ENCODE measurements at places on chromosomes 7 and 10.

GRCh38 chr10:133341983-133342382 lies 5.2 kb upstream of the PRAP1 start:
- no peak for DNase-seq
- H3K4me3 ChIP-seq = no peak overlapping the region
- H3K27me3 ChIP-seq = peaks cover 8% of the 10 kb centered on the region
- no peaks in the 10 kb centered on the region for H3K4me1 ChIP-seq
- H3K36me3 ChIP-seq = no peaks in the 10 kb centered on the region
- no peak overlapping the region for H3K27ac ChIP-seq

DNA sequence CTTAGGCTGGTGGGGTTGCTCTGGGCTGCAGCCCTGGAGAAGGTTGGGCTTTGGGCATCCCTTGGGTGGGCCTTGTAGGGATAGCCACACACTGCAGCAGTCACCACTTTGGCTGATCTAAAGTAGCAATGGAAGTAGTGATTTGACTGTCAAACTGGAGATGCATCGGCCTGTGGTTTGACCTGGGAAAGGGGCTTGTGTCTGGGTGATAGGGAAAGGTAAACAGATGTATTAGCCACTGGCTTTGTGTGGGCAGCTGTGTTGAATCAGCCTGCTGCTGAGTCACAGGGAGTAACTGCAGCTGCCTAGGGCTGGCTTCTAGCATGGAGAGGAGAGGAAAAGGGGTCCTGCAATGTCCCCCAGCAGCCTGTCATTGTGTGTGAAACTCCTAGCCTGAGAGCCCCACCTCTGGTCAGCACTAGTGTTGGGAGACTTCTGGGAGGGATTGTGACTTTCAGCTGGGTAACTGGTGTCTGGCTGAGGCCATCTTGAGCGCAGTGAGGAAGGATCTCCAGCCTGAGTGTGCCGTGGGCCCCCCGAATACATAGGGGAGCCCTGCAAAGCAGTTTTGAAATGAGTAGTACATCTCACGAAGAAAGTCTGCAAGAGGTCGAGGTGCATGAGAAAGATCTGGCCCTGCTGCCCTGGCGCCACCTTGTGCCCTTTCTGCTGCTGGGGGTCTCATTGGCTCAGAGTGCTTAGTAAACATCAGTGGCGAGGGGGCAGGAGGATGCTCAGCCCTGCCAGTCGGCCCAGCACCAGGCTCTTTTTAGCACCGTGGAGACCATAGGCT lies 117.3 kb downstream of the FANK1 start:
- H3K4me1 ChIP-seq = no peaks in the 10 kb centered on the region
- no peak overlapping the region for H3K4me3 ChIP-seq
- H3K27ac ChIP-seq = no peak overlapping the region
- no peaks in the 10 kb centered on the region for H3K27me3 ChIP-seq
- no peaks in the 10 kb centered on the region for H3K36me3 ChIP-seq

DNA sequence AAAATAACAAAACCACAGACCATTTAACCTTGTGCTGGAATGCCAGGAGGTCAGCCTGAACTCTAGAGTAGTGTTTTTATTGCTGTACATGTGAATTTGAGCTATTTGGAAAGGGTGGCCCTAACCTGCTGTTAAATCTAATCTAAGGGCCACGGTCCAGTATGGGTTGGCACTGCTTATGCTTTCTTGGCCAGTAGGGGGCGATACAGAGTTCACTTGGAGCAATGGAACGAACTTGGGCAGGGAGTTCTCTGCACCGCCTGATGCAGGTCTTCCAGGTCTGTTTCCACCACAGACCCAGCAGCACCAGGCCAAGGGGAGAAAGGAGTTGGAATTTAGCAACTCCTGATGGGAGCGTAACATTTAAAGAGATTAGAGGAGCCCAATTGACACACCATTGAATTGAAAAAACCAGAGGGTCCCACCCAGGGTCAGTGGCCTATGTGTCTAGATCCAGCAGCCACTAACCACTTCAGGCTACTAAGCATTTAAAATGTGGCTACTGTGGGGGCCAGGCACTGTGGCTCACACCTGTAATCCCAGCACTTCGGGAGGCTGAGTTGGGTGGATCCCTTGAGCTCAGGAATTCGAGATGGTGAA lies 75.7 kb upstream of the EFCAB10 start:
- no peaks in the 10 kb centered on the region for H3K36me3 ChIP-seq
- no peak overlapping the region for H3K27ac ChIP-seq
- H3K4me1 ChIP-seq = no peaks in the 10 kb centered on the region
- H3K4me3 ChIP-seq = no peak overlapping the region
- no peaks in the 10 kb centered on the region for H3K27me3 ChIP-seq
- no peak for DNase-seq

GRCh38 chr10:48494611-48495010 lies 110.3 kb downstream of the ARHGAP22 start:
- H3K4me3 ChIP-seq = no peak overlapping the region
- DNase-seq = no peak
- H3K27ac ChIP-seq = no peak overlapping the region
- no peaks in the 10 kb centered on the region for H3K4me1 ChIP-seq

DNA sequence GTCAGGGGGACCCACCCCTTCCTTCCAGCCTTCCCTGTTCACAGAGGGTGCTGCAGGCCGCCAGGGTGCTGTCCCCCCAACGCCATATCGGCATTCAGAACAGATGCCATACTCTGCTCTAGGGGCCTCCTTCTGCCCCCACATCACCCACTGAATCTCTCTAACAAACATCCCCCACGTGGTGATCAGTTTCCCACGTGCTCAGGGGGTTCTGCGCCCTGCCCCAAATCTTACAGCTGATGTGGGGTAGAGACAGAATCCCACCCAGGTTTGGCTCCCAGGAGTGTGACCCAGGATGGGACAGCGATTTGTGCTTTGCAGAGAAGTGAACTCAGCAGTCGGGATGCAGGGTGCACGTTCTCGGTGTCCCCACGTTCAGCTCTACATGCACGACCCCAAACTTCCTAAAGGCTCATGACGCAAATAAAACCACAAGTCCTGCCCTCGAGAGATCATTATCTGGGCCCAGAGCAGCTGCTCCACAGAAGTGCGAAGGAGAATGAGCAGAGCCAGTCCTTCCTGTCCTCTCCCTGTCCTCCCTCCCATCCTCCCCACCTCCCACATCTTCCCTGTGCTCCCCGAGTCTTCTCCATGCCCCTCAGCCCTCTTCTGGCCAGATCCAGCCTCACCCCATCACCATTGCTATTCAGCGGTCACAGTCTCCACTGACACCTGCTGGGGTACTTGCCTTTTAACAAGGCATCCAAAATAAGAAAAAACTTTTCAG lies 423.4 kb downstream of the DNAJB6 start:
- no peaks in the 10 kb centered on the region for H3K4me1 ChIP-seq
- DNase-seq = no peak
- no peak overlapping the region for H3K4me3 ChIP-seq
- no peaks in the 10 kb centered on the region for H3K27me3 ChIP-seq
- H3K36me3 ChIP-seq = no peaks in the 10 kb centered on the region

GRCh38 chr7:16735020-16735419 lies 18.5 kb upstream of the TSPAN13 start:
- H3K27me3 ChIP-seq = no peaks in the 10 kb centered on the region
- H3K36me3 ChIP-seq = no peaks in the 10 kb centered on the region

DNA sequence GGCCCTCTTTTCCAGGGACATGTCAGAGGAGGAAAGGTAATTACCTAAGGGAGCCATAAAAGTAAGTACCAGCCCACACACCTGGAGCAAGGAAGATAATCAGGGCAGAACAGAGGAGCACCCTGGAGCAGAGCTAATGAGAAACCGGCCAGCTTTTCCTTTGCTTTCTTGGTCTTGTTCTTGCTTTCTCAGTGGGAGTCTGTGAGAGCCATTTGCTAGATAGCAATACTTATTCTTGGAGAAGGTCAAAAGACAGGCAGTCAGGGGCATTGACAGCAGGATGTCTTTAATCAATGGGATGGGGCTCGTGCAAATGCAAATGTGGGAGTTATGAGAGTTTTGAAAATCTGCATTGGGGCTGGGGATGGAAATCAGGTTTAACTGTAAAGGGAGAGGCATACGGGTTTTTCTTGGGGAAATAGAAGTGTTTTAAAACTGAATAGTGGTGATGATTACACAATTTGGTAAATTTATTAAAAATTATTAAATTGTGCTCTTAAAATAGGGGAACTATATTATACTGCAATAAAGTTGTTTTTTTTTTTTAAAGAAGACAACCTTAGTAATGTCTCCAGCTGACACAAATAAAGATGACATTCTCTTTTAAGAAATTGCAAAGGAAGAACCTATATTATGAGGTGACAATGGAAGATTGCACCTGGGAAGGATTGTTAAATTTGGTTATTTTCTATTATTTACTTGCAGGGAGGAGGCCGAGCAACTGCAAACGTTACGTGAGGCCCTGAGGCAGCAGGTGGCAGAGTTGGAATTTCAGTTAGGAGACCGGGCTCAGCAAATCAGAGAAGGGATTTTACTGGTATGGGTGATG lies 35.6 kb upstream of the PPP1R17 start:
- H3K27me3 ChIP-seq = no peaks in the 10 kb centered on the region
- no peak overlapping the region for H3K27ac ChIP-seq

GRCh38 chr7:105454921-105455320 lies 66.2 kb upstream of the SRPK2 start:
- peak; percentile 20 for DNase-seq
- no peak overlapping the region for H3K27ac ChIP-seq
- no peak overlapping the region for H3K4me3 ChIP-seq
- no peaks in the 10 kb centered on the region for H3K4me1 ChIP-seq

- H3K27ac ChIP-seq = peak overlapping the region; percentile 35
- peak overlapping the region; percentile 48 for H3K4me3 ChIP-seq
- no peaks in the 10 kb centered on the region for H3K36me3 ChIP-seq
- H3K27me3 ChIP-seq = no peaks in the 10 kb centered on the region
Observed at GRCh38 chr7:28956608-28957063, 1.5 kb downstream of the TRIL start.

GRCh38 chr7:18555968-18556367 lies 60.4 kb downstream of the HDAC9 start:
- H3K36me3 ChIP-seq = no peaks in the 10 kb centered on the region
- H3K4me3 ChIP-seq = no peak overlapping the region
- no peaks in the 10 kb centered on the region for H3K27me3 ChIP-seq
- no peak overlapping the region for H3K27ac ChIP-seq
- DNase-seq = no peak
- H3K4me1 ChIP-seq = no peaks in the 10 kb centered on the region

- H3K27ac ChIP-seq = no peak overlapping the region
- no peaks in the 10 kb centered on the region for H3K36me3 ChIP-seq
- no peaks in the 10 kb centered on the region for H3K27me3 ChIP-seq
- peaks cover 8% of the 10 kb centered on the region for H3K4me1 ChIP-seq
- H3K4me3 ChIP-seq = no peak overlapping the region
- no peak for DNase-seq
Observed at GRCh38 chr10:86992456-86992855, 24.2 kb downstream of the ADIRF start.

DNA sequence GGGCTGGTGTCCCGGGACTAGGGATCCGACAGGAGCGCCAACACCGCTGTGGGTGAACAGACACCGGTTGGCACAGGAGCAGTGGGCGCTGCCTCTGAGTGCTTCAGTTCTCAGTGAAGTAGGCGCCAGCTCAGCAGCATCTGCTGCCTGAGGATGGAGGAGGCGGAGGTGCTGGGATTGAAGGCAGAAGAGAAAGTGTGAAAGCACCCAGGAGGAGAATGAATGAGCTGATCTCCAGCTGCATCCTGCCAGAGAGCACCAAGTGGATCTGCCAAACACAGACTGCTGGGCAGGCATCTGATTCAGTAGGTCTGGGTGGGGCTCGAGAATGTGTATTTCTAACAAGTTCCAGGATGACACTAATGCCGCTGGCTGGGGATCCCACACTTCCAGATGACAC lies 74.5 kb downstream of the LANCL2 start:
- H3K4me1 ChIP-seq = no peaks in the 10 kb centered on the region
- no peak overlapping the region for H3K27ac ChIP-seq
- DNase-seq = no peak
- H3K4me3 ChIP-seq = no peak overlapping the region

- DNase-seq = no peak
- H3K36me3 ChIP-seq = no peaks in the 10 kb centered on the region
- no peak overlapping the region for H3K4me3 ChIP-seq
- H3K27me3 ChIP-seq = no peaks in the 10 kb centered on the region
Observed at GRCh38 chr7:115805458-115805857, 225.1 kb downstream of the TFEC start.

DNA sequence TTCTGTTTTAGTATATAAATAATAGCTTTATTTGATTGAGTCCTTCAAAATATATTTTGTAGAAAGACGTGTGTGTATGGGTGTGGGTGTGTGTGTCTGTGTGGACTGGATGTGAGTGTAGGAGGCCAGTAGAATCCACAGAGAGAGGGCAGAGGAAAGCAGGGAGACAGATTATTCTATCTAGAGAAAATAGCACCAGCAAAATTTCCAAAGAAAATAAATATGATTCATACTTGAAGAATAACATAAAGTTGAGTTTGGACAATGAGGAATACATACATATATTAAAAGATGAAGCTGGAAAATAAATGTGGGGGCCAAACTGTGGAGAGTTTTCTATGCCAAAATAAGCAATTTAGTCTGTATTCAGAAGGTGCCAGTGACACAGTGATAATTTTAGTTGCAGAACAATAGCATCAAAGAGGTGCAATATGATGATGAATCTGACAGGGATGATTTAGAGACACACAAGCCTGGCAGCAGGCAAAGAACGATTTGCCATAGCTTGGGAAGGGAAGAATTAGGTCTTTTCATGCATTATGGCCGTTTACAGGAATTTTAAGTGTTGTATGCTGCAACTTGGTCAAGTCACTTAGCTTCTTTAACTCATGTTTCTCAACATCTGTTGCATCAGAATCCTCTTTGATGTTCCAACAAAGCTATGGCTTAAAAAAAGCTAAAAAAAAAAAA lies 121.3 kb downstream of the SEMA3A start:
- no peaks in the 10 kb centered on the region for H3K4me1 ChIP-seq
- no peaks in the 10 kb centered on the region for H3K27me3 ChIP-seq
- no peaks in the 10 kb centered on the region for H3K36me3 ChIP-seq
- H3K4me3 ChIP-seq = no peak overlapping the region

GRCh38 chr7:30634193-30634626 lies 39.5 kb downstream of the GARS1 start:
- no peaks in the 10 kb centered on the region for H3K27me3 ChIP-seq
- DNase-seq = no peak
- no peaks in the 10 kb centered on the region for H3K4me1 ChIP-seq
- no peak overlapping the region for H3K27ac ChIP-seq
- H3K36me3 ChIP-seq = no peaks in the 10 kb centered on the region
- no peak overlapping the region for H3K4me3 ChIP-seq

- DNase-seq = no peak
- no peaks in the 10 kb centered on the region for H3K4me1 ChIP-seq
- H3K27ac ChIP-seq = no peak overlapping the region
- no peaks in the 10 kb centered on the region for H3K27me3 ChIP-seq
- no peaks in the 10 kb centered on the region for H3K36me3 ChIP-seq
Observed at GRCh38 chr7:66602159-66602558, 26.5 kb upstream of the KCTD7 start.

Data from prostate gland (tissue), 2 donors.